NCI-H524 (cell line): ENCODE measurements at places on chromosomes 4 and X.

DNA sequence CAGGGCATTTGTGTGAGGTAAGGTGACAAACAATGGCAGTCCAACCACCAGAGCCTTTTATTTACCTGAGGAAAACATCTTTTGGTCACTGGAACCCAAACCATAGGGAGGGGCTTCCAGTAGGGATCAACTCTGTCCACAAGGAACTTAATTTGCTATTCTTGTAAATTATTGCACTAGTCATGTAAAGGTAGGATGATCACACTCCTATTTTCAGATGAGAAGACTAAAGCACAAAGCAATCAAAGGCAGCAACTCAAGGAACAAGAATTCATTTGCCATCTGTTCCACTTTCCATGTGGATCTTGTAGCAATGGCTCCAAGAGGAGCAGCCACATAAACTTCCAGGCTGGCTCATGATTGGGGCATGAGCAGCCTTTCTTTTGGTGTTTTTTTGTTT is 35.3 kb downstream of the CD99L2 start:
- no peak for DNase-seq

- peak; percentile 34 for DNase-seq
These were observed 282.0 kb downstream of the PPP3CA start for GRCh38 chr4:101065346-101065745.

- no peak for DNase-seq
These were observed 25.9 kb downstream of the MED14 start for GRCh38 chrX:40709395-40709794.

GRCh38 chr4:84597450-84597849 is 14.5 kb downstream of the CDS1 start:
- DNase-seq, result no peak

- DNase-seq, result no peak
These were observed 51.2 kb upstream of the TADA2B start for GRCh38 chr4:6991771-6992557.

GRCh38 chr4:83370640-83370906 is 35.9 kb upstream of the HPSE start:
- no peak for DNase-seq

DNA sequence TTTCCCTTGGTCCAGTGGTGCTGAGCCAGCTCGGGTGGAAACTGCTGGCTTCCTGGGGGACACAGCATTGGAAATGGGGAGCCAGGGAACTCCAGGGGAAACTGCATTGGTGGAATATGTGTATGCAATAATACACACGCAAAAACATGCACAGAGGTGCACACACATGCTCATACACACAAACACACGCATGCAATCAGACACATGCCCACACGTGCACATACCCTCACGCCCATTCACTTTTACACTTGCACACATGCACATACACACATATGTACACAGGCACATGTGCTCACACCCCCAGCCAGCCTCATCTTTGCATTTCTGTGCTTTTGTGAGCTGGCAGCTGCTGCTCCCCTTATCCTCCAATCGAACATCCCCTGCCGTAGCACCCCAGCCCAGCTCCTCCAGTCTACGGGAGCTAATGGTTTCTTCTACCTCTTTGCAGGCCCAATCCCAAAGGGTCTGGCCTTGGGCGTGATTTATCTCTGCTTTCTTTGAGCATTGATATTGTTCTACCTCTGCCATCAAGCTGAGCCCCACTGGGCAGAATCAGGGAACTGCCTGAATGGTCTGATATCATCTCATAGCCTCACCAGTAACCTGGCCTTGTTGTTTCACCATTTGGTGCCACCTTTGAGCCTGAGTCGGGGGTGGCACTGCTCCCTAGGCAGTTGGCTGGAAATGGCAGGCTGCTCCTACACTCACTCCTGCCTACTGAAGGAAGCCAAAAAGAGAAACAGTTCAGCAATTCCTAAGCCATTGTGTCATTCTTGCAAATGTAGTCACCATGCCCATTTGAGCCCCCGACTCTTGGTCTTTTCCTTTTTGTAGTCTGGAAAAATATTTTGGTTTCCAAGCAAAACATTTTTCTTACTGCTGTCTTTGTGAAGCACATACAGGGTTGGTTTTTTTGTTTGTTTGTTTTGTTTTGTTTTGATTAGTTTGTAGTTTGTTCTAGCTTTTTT is 104.4 kb upstream of the MAMLD1 start:
- no peak for DNase-seq

DNA sequence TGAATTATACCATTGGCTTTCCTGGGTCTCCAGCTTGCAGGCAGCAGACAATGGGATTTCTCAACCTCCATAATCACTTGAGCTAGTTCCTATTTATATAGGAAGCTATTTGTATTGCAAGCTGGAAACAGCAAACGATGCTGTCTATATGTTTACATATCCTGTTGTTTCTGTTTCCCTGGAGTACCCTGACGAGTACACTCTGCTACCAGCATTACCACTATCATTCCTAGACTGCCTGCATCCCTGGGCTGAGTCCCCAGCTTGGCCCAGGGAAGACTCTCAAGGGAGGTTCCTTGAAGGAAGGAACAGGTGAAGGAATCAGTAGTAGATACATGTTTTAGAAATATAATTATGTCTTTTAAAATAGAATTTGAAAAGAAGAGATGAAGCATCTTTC is 81.4 kb downstream of the EVC2 start:
- no peak for DNase-seq

DNA sequence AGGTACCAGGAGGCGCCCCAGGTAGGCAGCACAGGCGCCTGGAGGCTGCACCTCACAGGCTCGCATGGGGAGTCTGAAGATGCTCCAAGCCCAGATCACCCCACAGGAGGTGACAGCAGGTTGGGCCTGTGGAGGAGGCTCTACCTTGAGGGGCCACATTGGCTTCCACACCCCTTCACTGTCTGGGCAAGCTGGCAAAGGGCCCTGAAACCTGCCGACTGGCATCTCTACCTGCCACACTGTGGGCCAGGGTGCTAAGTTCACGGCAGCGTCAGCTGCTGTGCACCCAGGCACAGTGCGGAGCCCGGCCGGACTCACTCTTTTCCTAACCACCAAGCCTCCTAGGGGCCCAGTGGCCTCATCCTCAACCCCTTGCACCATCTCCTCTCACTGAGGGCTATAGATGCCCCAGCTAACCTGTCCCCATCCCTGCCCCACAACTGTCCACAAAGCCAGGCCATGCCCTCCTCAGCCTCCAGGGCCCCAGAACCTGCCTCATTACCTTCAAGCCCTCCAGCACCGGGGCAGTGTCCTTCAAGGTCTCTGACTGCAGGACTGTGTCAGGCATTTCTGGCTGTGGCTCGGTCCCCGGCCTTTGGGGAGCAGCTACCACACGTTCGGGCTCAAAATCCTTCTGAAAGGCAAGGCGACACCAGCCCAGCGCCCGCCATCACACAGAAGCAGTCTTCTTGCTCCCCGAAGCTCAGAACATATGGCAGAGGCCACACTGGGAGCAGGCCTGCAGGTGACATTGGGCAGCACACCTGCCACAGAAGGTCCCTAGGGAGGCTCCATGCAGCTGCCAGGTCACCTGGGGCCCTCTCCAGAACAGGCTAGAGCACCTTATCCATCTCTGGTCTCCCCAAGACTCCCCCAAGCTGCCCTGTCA is 28.8 kb downstream of the FGFR3 start:
- DNase-seq, result no peak

GRCh38 chrX:130084631-130085237 is 25.6 kb downstream of the ELF4 start:
- DNase-seq, result no peak

DNA sequence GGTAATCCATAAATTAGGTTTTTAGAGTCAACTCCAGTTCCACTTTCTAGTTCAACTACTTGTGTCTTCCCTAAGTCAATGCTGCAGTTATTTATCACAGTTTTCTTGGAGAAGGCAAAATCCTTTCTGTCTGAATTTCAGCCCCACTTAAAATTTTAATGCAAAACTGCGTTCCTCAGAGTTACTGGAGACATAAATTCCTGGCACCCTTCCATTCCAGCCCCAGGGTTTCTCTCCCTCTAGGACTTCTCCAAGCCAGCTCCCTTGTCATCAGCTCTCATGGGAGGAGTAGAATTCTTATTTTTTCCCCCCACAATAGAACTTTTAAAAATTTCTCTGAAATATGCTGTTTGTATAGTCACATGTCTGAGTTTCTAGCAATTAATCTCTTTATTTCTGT is 50.6 kb upstream of the PHOX2B start:
- no peak for DNase-seq

GRCh38 chrX:46185923-46186810 is 359.1 kb downstream of the ZNF674 start:
- no peak for DNase-seq

DNA sequence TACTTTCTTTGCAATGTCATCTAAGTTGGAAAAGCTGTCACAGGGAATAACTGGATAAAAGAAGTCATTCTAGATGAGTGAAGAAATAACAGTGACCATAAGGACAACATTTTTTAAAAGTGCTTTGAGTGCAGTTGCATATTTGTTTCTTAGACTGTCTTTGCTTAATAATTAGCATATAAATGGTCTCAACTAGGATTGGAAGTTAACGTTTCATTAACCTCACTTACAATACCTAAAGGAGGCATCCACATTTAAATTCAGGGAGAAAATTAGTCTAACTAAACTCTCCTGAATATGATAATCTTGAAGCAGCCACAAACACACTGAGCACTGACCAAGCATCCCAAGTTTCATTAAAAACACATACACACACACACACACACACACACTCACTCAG is 780.7 kb downstream of the PCDH18 start:
- DNase-seq, result no peak

DNA sequence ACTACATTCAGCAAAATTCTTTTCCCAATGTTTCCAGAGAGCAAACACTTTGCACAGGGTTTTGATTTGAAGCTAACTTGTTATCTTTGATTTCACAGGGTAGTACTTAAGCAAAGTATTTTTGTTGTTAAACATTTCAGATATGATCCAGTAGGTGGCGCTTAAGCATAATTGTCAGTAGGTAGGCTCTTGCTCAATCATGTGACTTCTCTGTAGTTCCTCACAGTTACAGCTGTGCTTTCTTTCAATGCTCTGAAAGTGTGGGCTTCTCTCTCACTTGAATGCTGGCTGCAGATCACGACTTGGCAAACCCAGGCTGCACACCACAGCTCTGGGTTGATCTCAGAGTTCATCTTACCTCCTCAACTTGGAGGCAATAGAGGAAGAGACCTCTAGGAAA is 1016.5 kb downstream of the SH3BGRL start:
- no peak for DNase-seq

GRCh38 chrX:23661671-23662070 is 5.6 kb upstream of the PRDX4 start:
- no peak for DNase-seq

- DNase-seq, result peak; percentile 2
These were observed 200.5 kb downstream of the KDR start for GRCh38 chr4:54924891-54925290.

DNA sequence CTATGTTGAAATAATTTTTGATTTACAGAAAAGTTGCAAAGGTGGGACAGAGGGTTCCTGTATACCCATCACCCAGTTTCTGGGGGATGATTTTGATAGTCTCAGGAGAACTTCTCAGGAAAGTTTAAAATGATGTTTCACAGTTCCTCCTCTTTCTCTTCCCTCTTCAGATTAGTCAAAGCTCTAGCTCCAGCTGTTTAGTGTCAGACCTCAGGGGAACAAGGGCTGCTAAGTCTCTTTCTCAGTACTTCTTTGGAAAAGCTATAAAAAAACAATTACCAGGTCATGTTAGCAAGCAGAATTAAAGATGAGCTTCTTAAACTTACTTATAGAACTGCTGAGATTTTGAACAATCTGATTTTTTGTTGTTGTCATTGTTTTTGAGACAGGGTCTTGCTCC is 12.2 kb downstream of the IL13RA1 start:
- DNase-seq, result no peak

- DNase-seq, result no peak
These were observed 8.8 kb upstream of the NKX1-1 start for GRCh38 chr4:1414831-1415680.

DNA sequence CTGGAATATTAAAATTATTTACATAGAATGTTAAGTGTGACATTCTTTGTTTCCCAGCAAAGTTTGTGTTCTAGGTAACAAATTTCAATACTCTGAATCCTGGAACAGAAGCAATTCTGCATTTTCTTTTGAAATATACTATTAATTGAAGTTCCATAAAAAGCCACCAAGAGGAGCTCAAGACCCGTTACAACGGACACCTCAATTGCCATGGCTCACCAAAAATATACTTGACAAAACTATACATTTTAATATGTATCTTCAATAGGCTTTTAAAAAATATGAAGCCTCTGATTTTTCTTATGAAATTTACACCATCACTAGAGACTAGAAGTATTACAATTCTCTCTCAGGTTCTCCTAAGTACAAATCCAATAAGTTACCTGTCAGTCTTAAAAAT is 111.4 kb downstream of the NYX start:
- DNase-seq, result no peak

GRCh38 chr4:128793859-128794672 is 15.4 kb upstream of the JADE1 start:
- no peak for DNase-seq

- no peak for DNase-seq
These were observed 457.4 kb downstream of the CENPC start for GRCh38 chr4:67087897-67088296.

- no peak for DNase-seq
These were observed 300.3 kb upstream of the IGFBP7 start for GRCh38 chr4:57410331-57411052.

DNA sequence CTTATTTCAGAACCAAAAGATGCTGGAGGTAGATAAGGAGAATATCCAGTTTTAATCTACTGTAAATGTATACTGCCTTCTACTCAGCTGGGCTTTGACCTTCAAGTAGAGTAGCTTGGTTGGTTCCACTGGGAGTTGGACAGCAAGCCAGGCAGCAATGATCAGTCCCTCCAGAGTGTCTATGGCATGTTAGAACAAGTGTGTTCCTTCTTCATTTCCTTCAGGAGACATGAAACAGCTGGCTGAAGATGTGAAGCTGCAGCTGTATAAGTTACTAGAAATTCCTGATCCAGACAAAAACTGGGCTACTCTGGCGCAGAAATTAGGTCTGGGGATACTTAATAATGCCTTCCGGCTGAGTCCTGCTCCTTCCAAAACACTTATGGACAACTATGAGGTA is 111.1 kb downstream of the NFKB1 start:
- no peak for DNase-seq

GRCh38 chr4:125750828-125751466 is 436.2 kb downstream of the FAT4 start:
- peak; percentile 1 for DNase-seq

- DNase-seq, result no peak
These were observed 75.7 kb downstream of the MED28 start for GRCh38 chr4:17690135-17690534.

DNA sequence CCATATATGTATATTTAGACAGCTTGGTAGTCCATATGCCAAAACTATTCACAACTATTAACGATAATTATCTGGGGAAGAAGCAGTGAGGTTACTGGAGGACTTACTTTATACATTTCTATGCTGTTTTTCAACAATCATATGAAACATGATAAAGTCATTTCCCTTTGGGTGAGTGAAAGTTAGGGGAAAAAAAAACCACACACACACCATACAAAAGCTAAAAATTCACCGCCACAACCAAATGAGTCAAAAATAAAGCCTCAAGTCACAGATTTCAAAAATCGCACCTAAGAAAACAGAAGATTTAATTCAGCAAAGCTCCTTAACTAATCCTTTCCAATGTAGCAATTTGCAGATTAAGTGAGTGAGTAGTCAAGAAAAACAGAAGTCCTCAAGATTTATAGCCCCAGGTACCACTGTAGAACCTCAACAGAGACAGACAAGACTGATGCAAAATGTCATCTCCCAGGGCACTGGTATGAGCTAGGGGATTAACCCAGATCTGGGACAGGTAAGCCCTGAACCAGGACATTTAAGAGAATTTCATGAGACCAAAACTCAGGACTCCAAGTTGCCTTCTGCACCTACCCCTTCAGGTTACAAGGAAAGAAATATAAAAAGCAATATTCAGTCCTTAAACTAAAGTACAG is 35.1 kb downstream of the SYTL4 start:
- peak; percentile 10 for DNase-seq
